ENCODE measurements at places on chromosomes 5 and 9. TPM values are rescaled to one million over a fixed set of nuclear protein-coding genes. Genes with fewer than 3 reads are reported as not detected.

The CKMT2 gene
- 19.3 TPM for total RNA-seq

The FBXL7 gene
- 3.3 TPM for total RNA-seq

The DMRT3 gene
- total RNA-seq = not detected

The RORB gene
- total RNA-seq = 2.1 TPM

The PTRH1 gene
- 13.1 TPM for total RNA-seq

The SEPTIN8 gene
- total RNA-seq = 64.2 TPM

The FCN1 gene
- total RNA-seq = not detected
